ENCODE measurements at places on chromosomes 7 and 10.

- DNase-seq, result no peak
These were observed 68.1 kb downstream of the PDGFA start for GRCh38 chr7:451255-452225.

GRCh38 chr7:36284456-36285090, 105.1 kb upstream of the ANLN start:
- DNase-seq, result no peak

DNA sequence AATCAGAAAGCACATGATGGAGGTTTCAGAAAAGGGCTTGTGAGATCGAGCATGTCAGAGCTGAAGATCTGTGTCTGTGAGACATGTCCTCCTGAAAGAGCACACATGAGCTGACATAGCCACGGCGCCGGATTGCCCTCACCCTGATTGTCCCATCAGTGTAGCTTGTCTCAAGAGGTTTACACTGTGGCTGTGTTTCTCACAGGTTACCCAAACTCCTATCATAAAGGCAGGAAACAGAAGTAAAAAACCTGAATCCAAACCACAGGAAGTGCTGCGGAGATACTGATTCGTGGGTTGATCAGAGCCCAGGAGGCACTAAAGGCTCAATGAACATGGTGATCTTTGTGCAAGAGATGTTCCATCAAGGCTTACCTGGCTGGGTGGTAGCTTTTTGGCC, 3.9 kb upstream of the ATP6V0E2 start:
- peak; percentile 65 for DNase-seq

DNA sequence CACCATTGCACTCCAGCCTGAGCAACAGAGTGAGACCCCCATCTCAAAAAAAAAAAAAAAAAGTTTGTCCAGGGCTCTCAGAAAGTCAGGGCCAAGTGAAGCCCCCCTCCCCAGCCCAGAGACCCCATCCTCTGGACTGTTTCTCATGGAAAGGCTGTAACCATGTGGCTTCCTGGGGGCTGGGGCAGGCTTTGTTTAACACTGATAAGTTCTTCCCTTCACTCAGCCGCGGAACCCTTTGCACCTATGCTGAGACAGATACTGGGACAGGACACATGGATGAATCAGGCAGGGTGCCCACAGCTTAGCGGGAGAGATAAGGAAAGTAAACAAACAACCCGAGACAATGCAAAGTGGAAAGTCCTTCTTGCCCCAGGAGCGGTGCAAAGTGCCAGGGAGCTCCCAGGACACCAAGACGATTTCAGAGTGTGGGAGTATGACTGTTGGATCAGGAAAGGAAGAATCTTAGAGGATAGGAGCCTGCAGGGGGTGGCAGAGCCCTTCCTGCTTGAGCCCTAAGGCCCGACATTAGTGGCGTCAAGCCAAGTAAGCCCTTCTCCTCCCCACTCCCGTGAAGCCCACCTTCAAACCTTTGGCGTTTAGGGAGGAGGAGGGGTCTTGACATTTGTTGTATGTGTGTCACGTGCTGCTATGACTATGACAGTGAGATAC, 11.6 kb downstream of the MLXIPL start:
- no peak for DNase-seq

GRCh38 chr10:70378122-70378521, 4.3 kb downstream of the LRRC20 start:
- DNase-seq, result no peak

- DNase-seq, result no peak
These were observed 44.2 kb upstream of the TNS3 start for GRCh38 chr7:47625861-47626715.

- no peak for DNase-seq
These were observed 439.1 kb downstream of the AUTS2 start for GRCh38 chr7:70037171-70037933.

- no peak for DNase-seq
These were observed 652.3 kb upstream of the MGMT start for GRCh38 chr10:128814782-128815181.

GRCh38 chr7:99203092-99203491, 4.8 kb downstream of the KPNA7 start:
- DNase-seq, result no peak

DNA sequence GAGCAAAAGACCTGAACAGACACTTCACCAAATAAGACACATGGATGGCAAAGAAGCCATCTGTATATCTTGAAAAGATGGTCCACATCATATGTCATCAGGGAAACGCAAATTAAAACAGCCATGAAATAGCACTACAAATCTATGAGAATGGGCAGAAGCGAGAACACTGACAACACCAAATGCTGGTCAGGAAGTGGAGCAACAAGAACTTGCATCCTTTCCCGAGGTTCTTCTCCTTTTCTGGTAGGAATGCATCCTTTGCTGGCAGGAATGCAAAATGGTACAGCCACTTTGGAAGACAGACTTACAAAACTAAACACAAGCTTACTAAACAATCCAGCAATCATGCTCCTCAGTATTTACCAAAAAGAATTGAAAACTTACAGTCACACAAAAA, 60.0 kb downstream of the PIK3AP1 start:
- DNase-seq, result no peak

- DNase-seq, result no peak
These were observed 322.0 kb upstream of the SEMA3D start for GRCh38 chr7:85508642-85509410.

DNA sequence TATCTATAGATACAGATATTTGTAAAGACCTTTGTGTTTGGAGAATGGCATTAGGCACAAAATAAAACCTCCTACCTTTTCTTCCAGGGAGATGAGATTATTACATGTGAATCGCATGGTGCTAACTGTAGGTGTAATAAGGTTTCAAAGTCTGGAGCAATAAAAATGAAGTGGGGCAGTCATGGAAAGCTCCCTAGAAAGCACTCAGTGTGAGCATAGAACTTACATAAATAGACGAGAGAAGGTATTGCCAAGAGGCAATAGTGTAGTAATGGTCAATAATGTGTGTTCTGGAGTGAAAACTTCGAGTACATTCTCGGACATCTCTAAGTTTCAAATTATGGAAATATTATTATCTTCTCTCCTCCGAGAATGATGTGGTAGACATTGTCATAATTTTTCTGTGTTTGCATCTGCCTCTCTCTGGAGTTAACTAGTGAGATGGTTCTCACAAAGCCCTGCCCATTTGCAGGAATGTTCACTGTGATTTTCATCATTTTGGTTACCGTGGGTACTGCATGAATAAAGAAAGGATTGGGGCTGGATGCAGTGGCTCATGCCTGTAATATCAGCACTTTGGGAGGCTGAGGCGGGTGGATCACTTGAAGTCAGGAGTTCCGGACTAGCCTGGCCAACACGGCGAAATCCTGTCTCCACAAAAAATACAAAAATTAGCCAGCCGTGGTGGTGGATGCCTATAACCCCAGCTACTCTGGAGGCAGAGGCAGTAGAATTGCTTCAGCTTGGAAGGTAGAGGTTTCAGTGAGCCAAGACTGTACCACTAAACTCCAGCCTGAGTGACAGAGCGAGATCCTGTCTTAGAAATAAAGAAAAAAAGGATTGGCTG, 10.6 kb downstream of the VIM start:
- peak; percentile 35 for DNase-seq

- no peak for DNase-seq
These were observed 51.3 kb upstream of the ZMIZ2 start for GRCh38 chr7:44697136-44698045.

GRCh38 chr7:149281508-149282330, 19.7 kb downstream of the ZNF783 start:
- DNase-seq, result no peak

DNA sequence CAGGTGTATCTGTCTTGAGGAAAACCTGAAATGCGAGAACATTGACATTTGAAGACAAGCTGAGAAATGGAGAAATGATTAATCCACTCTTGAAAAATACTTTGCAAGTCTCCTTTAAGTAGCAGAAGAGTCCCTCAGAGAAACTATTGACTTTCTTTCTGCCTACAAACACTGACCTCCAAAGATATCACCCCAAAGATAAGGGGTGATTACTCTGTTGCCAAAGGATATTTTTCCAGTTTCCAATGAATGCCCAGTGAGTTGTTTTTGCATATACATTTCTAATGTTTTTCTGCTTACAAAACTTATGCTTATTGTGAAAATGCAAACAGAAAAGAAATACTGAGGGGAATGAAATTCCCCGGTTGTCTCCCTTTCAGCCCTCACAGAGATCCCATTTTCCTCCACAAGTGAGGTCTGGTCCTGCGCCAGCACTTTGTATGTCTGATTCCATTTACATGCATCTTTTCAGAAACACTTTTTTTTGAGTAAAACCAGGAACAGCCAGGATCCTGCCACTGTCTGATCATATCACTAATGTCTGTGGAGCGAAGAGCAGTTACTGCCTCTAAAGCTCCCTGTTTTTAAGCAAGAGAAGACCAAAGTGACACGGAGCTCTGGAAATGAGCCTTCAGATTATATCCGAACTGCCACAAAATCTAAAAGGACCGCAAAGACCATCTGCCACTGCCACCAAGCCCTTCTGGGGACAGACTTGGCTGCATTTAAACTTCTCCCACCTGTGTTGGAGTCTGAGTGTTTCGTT, 82.9 kb upstream of the PDCD4 start:
- no peak for DNase-seq

DNA sequence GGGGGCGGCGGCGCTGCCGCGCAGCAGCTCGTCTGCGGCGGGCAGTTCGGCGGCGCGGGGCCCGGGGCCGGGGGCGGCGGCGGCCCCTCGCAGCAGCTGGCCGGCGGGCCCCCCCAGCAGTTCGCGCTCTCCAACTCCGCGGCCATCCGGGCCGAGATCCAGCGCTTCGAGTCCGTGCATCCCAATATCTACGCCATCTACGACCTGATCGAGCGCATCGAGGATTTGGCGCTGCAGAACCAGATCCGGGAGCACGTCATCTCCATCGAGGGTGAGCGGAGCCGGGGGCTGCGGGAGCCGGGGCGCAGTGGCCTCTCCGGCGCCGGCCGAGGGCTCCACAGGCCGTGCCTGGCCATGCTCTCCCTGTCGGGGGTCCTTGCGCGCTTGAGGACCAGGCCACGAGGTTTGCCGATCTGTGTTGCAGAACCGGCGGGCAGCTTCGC, 548 bp downstream of the AGAP3 start:
- peak; percentile 10 for DNase-seq

DNA sequence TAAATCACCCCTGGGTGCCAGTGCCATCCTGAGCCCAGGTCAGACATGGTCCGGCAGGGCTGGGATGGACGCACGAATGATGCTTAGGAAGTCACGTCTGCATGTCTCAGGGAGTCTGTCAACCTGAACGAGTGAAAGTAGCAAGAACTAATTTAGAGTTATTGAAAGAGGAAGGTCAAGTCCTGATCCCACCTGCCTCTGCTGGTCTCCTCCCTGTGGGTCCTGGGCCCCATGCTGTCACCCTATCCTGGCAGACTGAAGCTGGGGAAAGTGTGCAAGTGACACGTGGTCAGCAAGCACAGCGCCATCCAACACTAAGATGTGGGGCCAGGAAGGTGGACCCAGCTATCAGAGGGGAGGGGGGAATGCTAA, 26.1 kb upstream of the GRID1 start:
- DNase-seq, result no peak

- no peak for DNase-seq
These were observed 108.1 kb downstream of the SNX13 start for GRCh38 chr7:17832242-17832641.

GRCh38 chr7:82087099-82087498, 317.3 kb upstream of the HGF start:
- no peak for DNase-seq

GRCh38 chr10:16843252-16843870, 26.1 kb upstream of the RSU1 start:
- DNase-seq, result peak; percentile 85

- no peak for DNase-seq
These were observed 17.7 kb upstream of the C10orf67 start for GRCh38 chr10:23362069-23362830.

DNA sequence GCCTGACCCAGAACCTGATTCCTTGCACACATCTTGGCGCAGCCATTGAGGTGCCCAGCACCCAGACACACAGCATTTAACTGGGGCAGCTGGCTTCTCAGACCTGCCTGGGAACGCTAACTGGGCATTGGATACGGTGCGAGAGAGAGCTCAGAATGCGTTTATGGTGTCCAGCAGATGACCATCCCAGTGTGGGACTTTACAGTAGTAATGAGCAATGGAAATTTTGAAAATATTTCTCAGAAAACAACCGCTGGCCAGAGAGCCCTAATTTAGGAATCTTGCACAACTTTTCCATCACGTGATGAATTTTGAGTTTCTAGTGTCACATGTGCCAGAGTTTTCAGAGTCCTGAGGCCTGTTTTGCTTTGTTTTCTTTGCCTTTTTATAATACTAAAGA, 78.2 kb upstream of the SEC61G start:
- DNase-seq, result no peak

GRCh38 chr7:43303740-43304241, 191.3 kb downstream of the HECW1 start:
- DNase-seq, result no peak

GRCh38 chr7:126635545-126635944, 617.2 kb downstream of the GRM8 start:
- no peak for DNase-seq

GRCh38 chr10:78851647-78852046, 217.1 kb upstream of the ZMIZ1 start:
- no peak for DNase-seq

GRCh38 chr7:47670729-47671128, 88.8 kb upstream of the TNS3 start:
- DNase-seq, result no peak

DNA sequence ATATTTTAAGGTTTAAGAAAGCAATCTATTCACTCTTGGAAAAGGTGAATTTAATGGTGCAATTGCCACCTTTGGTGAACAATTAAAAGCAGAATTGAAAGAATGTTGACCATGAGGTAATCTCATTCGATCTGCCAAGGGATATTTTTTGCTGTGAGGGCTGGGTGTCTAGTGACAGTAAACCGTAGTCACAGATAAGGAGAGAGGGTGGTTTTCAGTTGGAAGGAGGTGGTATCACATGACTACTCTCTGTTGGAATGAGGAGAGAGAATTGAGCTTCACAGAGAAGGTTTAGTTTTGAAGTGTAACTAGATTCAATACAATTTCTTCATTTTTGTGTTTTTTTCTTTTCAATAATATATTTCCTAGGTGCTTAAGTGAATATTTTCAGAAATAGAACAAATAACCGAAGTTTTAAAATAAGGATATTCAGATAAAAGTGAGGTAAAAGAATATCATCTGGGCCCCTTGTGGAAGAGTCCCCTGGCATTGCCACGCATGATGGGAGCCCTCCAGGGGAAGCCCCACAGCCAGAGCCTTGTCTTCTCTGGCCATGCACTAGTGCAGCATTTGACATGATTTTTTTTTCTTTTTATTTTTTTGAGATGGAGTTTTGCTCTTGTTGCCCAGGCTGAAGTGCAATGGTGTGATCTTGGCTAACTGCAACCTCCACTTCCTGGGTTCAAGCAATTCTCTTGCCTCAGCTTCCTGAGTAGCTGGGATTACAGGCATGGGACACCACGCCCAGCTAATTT, 73.4 kb downstream of the GPR141 start:
- no peak for DNase-seq

Measured in CD4-positive, alpha-beta T cell treated with Interleukin-2 at 100 ng/mL for 4 hours (primary cell).